ENCODE measurements at places on chromosomes 6 and 20. TPM values are rescaled to one million over a fixed set of nuclear protein-coding genes. Genes with fewer than 3 reads are reported as not detected.

GRCh38 chr6:154508573-154509375 lies 1.7 kb downstream of the CNKSR3 start:
- no peak for DNase-seq

- no peak for DNase-seq
These were observed at the start of gene DPPA5 for GRCh38 chr6:73353636-73354593. Gene DPPA5 (minus strand): TSS chr6:73354276. CDS start chr6:73354225, 51 bp downstream.

GRCh38 chr6:15366003-15366535 lies 120.2 kb downstream of the JARID2 start:
- no peak for DNase-seq

DNA sequence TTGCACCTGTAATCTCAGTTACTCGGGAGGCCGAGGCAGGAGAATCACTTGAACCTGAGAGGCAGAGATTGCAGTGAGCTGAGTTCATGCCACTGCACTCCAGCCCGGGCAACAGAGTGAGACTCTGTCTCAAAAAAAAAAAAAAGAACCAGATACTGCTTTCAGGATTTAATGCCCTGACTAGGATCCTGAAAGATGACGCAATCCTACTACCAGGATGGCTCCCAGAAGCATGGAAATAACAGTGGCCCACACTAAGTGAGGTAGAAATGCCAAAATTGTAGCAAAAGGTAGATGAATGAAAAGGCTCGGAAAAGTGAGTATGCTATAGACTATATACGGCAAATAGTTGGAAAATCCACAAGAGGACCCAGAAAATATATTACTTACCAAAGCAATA lies 23.8 kb upstream of the KHDC1 start:
- DNase-seq = no peak

GRCh38 chr6:34926655-34927054 lies 37.6 kb downstream of the ANKS1A start:
- no peak for DNase-seq

DNA sequence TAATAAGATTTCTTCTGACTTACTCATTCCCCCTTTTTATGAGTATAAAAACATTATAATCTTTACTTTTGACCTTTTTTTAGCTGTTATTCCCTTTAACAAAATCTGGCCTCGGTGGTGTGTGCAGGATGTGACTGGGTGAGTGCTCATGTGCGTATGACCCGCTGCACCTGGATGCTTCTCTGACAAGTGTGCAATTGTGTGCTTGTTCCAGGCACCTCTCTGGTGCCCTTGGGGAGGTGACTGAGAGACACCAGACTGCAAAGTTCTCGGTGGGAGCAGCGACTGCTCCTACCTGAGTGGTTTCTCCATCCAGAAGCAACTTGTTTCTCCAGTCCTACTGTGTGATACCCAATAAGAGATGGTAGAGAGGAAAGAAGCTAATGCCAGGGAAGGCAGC lies 65.0 kb downstream of the ISM1 start:
- no peak for DNase-seq

- DNase-seq = no peak
These were observed 368.3 kb upstream of the SASH1 start for GRCh38 chr6:147974376-147974775.

The OR12D3 gene
- total RNA-seq = not detected

The SAPCD1 gene
- total RNA-seq = 0.95 TPM

The TP53INP2 gene
- 73.4 TPM for total RNA-seq

The OR2H2 gene
- not detected for total RNA-seq

The XKR7 gene
- not detected for total RNA-seq
